ENCODE measurements at places on chromosomes 16 and 17. TPM values are rescaled to one million over a fixed set of nuclear protein-coding genes. Genes with fewer than 3 reads are reported as not detected.
A peak's percentile ranks its signal among the peaks of the same experiment; 100 is the strongest.

DNA sequence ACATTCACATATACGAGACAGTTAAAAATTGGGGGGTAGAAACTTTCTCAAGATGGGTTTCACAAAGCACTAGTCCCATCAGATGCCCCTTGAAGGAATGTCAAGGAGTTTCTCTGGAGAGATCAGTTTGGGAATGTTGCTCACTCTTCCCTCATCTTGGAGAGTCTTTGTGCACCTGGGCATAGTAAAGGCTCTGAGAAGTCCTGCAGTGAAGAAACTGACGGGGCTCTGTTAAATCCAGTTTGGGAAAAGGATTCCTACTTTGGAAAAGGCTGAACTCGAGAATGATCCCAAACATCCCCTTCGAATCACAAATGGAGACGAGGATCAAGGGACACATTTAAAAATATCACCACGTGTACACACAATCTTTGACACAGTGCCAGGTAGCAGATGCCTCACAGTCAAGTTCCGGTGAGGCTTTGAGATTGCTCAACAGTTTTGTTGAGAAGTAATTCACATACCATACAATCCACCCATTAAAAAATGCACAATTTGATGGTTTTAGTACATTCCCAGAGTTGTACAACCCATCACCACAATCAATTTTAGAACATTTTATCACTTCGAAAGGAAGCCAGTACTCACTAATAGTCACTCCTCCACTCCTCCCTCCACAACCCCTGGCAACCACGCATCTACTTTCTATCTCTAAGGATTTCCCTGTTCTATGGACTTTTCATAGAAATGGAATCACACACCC lies 203.4 kb upstream of the FOXF1 start:
- no peak for DNase-seq

GRCh38 chr17:75877752-75878173 lies 618 bp downstream of the TRIM47 start:
- peak; percentile 84 for DNase-seq

Gene RNF222
- 0.30 TPM for total RNA-seq

- no peak for DNase-seq
These were observed 13.1 kb downstream of the SLC47A2 start for GRCh38 chr17:19703106-19703827.

- DNase-seq, result no peak
These were observed 93.8 kb downstream of the GRIN2A start for GRCh38 chr16:10088380-10088793.

- no peak for DNase-seq
These were observed 18.8 kb upstream of the ASGR2 start for GRCh38 chr17:7133424-7133823.
